ENCODE measurements at places on chromosomes 16 and 17.

GRCh38 chr16:49643429-49644144 is 212.3 kb downstream of the ZNF423 start:
- DNase-seq = no peak

DNA sequence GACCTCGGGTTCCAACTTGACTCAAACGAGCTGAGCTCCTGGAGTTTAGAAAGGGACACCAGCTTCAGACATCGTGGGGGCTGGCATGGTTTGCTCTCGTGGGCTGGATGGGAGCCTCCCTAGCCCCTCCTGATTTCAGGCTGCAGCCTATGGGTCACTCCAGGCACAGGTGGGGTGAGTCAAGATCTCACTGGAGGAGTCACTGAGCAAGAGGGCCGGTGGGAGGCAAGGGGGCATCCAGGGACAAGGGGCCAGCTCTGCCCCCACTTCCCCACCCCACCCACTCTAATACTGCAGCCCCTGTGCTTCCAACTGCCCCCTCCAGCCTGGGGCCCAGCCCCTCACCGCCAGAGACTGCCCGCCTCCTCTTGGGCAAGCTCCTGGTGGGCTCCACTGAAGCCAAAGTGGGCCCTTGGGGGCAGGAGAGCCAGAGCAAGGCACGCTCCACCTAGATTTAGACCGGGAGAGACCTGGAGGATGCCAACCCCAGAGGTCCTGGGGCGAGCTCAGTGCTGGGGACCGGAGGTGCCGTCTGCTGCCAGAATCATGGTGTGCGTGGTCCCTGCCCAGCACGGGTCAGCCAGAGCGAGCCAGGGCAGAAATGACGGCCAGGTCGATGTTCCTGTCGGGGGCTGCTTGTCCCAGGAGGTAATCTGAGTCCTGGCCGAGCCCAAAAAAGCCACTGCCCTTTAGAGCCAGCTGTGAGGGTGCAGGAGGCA is 6.4 kb downstream of the SLC16A3 start:
- DNase-seq = no peak

DNA sequence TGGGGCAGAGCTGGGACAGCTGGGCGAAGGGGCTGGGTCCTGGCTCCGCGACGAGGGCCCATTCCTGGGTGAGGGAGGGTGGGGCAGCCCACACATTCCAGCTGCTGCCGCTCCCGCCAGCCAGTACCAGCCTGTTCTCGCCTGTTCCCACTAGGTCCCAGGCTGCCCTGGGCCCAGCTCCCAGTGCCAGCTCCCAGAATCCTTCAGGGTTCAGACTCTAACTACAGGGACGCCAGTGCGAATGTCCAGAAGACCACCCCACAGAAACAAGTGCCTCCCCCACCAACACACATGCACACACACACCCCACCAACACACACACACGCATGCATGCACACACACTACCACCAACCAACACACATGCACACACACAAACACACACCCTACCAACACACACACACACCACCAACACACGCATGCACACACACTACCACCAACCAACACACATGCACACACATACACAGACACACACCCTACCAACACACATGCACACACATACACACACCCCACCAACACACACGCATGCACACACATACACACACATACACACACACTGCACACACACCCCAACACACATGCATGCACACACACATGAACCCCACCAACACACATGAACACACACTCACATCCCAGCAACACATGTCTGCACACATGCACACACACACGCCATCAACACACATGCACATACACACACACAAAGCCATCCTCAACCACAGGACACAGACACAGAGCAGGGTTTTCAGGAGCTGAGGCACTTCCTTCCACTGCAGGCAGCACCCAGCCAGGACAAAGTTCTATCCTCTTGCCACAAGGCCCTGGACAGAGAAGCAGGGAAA is 27.5 kb upstream of the KRT17 start:
- no peak for DNase-seq

GRCh38 chr16:62751218-62751617 is 715.0 kb upstream of the CDH8 start:
- no peak for DNase-seq

GRCh38 chr16:3498988-3499387 is 1.8 kb upstream of the CLUAP1 start:
- DNase-seq = no peak

- DNase-seq = no peak
These were observed 30.1 kb downstream of the SNX11 start for GRCh38 chr17:48137656-48138055.

DNA sequence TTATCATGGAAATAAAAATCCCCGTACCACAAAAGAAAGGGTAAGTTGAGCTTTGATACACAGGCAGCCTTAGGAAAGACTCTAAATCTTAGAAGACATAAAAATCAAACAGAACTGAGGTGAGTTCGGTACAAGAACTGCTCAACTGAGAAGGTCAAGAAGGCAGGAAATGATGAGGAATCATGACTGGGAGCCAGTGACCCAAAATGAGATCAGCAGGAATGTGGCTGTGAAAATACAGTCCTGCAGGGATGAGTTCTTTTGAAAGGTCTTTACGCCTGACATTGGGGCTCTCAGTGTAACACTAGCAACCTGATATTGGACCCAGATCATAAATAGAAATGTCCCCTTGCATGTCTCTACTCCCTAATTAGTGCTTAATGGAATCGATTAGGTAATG is 56.3 kb upstream of the CDH11 start:
- DNase-seq = no peak

DNA sequence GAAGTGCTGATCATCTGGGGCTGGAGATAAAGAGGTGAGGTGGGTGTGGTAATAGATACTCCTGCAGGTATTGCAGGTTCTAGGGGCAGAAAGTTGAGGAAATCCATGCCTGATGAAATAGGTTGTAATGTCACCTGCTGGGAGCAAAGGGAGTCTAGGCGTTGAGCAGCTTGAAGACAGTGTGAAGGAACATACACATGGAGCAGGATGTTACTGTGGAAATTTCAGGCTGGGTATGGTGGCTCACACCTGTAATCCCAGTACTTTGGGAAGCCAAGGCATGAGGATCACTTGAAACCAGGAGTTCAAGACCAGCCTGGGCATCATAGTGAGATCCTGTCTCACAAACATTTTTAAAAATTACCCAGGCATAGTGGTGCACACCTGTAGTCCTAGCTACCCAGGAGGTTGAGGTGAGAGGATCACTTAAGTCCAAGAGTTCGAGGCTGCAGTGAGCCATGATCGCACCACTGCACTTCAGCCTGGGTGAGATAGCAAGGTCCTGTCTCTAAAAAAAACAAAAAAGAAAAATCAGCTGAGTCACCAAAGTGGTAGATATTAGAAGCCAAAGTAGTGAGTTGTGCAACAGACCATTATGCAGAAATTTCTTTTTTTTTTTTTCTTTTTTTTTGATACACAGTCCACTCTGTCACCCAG is 9.1 kb upstream of the CRYBA1 start:
- no peak for DNase-seq

- no peak for DNase-seq
These were observed 157.0 kb downstream of the CCDC182 start for GRCh38 chr17:57588086-57588485.

DNA sequence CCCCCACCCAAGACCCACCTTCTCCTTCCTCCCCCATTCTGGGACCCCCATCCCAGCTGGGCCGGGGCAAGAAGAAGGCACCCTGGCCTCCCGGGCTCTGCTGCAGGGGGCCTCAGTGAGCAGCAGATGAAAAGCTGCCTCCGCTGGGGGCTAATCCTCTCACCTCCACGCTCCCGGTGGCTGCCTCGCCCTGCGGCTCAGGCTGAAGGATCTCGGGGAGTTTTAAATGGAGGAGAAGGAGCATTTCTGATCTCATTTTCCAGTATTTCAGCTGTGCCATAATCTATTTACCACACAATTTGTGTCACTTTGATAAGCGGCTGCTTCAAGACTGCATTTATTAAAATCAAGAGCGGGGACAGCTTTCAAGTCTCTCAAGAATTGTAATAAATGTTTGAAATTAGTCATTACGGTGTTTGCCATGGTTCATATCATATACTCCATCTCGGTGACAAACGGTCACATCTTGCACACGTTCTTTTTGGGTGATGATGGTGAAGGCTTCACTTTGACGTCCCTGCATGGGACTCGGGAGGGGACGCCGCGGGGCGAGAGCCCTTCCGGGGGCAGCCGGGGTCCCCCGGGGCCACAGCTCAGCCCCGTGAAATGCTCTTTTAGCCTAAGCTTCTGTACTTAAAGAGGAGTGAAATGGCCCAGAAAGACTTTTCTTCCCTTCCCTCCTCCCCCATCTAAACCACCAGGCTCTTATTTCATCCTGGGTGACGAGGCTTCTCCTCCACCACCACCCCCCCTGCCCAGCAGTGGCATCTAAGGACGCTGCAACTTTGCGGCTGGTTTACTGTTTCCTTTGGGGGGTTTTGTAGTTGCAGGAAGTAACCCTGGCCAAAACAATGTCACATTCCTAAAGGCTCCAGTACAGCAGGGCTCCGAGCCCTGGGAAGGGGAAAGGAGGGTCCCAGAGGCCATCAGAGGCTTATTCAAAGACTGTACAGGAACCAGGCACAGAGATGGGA is 313.1 kb upstream of the TNRC6C start:
- peak; percentile 53 for DNase-seq

- no peak for DNase-seq
These were observed 206.8 kb downstream of the CA10 start for GRCh38 chr17:51951741-51952140.

DNA sequence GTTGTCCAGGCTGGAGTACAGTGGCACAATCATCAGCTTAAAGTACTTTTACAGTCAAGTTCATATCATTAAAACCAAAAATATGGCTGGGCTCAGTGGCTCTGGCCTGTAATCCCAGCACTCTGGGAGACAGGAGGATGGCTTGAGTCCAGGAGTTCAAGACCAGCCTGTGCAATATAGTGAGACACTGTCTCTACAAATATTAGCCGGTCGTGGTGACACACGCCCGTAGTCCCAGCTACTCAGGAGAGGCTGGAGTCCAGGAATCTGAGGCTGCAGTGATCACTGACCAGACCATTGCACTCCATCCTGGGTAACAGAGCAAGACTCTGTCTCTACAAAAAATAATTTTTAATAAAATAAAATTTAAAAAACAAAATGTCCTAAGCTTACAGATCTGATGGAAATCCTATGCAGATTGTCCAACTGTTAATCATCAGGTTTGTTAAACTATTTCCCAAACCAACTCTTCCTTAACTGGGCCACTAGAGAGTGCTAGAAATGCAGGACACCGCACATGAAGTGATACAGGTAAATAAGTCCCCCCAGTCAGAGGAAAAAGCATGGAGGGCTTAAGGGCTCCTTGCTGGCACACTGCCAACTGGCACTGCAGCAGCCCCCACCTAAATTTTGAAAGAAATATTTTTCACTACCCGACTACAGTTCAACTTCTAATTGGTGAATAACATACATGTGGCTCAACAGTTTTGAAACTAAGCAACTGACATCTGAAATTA is 2.8 kb downstream of the USP22 start:
- peak; percentile 61 for DNase-seq

- DNase-seq = no peak
These were observed 51.9 kb downstream of the WDR45B start for GRCh38 chr17:82596296-82596695.

DNA sequence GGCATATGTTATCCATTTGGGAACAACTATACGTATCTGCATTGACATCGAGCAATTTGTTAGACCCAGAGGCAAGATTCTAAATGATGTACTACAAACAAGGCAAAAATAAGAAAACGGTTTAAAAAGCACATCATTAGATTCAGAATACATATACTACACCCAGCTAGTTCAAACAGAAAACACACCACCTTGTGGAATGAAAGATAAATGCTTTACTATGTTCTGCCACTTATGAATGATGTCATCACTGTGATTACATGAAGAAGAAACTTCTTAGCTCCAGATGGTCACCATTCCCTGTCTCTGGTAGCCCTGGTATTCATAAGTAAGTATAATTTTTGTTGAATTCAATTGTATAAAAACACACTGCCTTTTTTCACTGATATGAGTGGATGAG is 7.8 kb downstream of the NACA2 start:
- DNase-seq = peak; percentile 80
